ENCODE measurements at places on chromosomes 13 and 19. TPM values are rescaled to one million over a fixed set of nuclear protein-coding genes. Genes with fewer than 3 reads are reported as not detected.

COX7A1 gene
- 30.8 TPM for polyA plus RNA-seq

TJP3 gene
- polyA plus RNA-seq, result 11.1 TPM

FPR2 gene
- polyA plus RNA-seq, result 0.26 TPM

TMEM150B gene
- 0.72 TPM for polyA plus RNA-seq

ZNF730 gene
- polyA plus RNA-seq, result 7.1 TPM

C19orf44 gene
- 16.7 TPM for polyA plus RNA-seq

ZNF221 gene
- 6.0 TPM for polyA plus RNA-seq

CEACAM3 gene
- polyA plus RNA-seq, result not detected

CD177 gene
- 0.20 TPM for polyA plus RNA-seq

SHC2 gene
- 30.1 TPM for polyA plus RNA-seq

BLVRB gene
- 58.3 TPM for polyA plus RNA-seq

OVOL3 gene
- not detected for polyA plus RNA-seq

C2CD4C gene
- polyA plus RNA-seq, result 2.5 TPM

S1PR4 gene
- 0.56 TPM for polyA plus RNA-seq

SEMA6B gene
- 3.7 TPM for polyA plus RNA-seq

MYBPC2 gene
- polyA plus RNA-seq, result 1.2 TPM

ACP5 gene
- 12.9 TPM for polyA plus RNA-seq

CPB2 gene
- polyA plus RNA-seq, result 0.23 TPM

SOX21 gene
- 0.28 TPM for polyA plus RNA-seq

CASP14 gene
- not detected for polyA plus RNA-seq

ZNF439 gene
- 24.0 TPM for polyA plus RNA-seq

TEX29 gene
- 0.42 TPM for polyA plus RNA-seq

NOTCH3 gene
- polyA plus RNA-seq, result 96.0 TPM

CDC42EP5 gene
- polyA plus RNA-seq, result 44.1 TPM

KIR3DL2 gene
- not detected for polyA plus RNA-seq

TMEM221 gene
- polyA plus RNA-seq, result 3.3 TPM

C13orf42 gene
- polyA plus RNA-seq, result 0.16 TPM

KBTBD7 gene
- 18.2 TPM for polyA plus RNA-seq

ZNF850 gene
- polyA plus RNA-seq, result 3.3 TPM

ZNF540 gene
- polyA plus RNA-seq, result 6.2 TPM

MUC16 gene
- polyA plus RNA-seq, result 0.62 TPM

ALKBH7 gene
- 72.2 TPM for polyA plus RNA-seq

RUBCNL gene
- 2.2 TPM for polyA plus RNA-seq

LIM2 gene
- 0.80 TPM for polyA plus RNA-seq

INSR gene
- 37.0 TPM for polyA plus RNA-seq

Measured in renal cortex interstitium (tissue), 15 donors.